ENCODE measurements at places on chromosomes 4 and X.

- DNase-seq: no peak
Observed at GRCh38 chrX:2391869-2392606, 108.7 kb downstream of the DHRSX start.

- no peak for DNase-seq
Observed at GRCh38 chrX:39456894-39457604, 640.7 kb downstream of the BCOR start.

DNA sequence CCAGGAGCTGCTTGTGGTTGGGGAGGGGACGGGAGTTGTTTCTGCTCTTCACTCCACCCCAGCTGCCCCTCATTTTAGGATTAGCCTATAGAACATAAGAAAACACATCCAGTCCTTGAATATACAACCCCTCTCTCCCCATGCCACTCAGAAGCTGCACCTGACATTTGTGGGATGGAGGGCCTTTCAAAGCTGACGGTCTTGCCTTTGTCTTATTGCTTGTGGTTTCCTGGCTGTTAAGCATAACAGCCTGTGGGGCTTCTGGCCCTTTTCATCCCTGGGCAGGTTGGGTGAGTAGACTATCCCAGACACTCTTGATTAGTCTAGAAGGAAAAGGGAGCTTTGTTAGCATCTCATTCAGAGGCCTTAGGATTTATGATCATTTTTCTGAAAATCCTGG lies 407.6 kb upstream of the BOD1L1 start:
- DNase-seq: no peak

GRCh38 chr4:10619220-10619619 lies 65.3 kb downstream of the CLNK start:
- DNase-seq: no peak

- DNase-seq: no peak
Observed at GRCh38 chr4:40238700-40239548, 42.1 kb downstream of the RHOH start.

GRCh38 chr4:6647169-6647568 lies 6.7 kb downstream of the MRFAP1 start:
- no peak for DNase-seq

DNA sequence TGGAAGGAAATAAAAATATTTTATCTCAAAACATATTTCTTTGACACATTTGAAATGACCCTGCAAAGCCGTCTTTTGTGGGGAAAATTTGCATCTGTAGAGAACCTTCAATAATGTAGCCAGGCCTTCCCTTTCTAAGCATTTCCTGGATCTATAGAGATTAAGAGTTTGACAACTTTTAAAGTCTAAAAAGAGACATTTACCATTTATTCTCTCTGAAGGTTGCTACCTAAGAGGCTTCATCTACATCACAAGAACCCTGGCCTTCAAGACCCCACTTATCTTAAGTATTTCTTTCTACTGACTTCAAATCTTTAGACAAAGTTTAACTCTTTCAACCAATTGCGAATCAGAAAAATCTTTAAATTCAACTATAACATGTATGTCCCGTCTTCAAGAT lies 1639.8 kb downstream of the RPA4 start:
- DNase-seq: no peak

DNA sequence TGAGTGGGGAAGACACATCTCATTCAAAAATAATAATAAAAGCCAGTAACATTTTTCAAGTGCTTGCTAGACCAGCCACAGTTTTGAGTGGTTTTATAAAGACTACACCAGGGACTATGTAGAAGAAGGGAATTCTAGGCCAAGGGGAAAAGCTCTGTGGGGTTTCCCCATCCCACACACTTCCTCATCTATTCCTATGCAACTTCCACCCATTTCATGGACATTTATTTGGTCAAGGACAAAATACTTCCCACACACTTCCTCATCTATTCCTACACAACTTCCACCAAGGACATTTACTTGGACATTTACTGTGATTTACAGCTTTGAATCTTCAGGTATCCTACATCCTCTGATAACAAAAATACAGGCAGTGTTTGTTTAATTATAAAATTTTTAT lies 86.5 kb upstream of the KLF3 start:
- no peak for DNase-seq

DNA sequence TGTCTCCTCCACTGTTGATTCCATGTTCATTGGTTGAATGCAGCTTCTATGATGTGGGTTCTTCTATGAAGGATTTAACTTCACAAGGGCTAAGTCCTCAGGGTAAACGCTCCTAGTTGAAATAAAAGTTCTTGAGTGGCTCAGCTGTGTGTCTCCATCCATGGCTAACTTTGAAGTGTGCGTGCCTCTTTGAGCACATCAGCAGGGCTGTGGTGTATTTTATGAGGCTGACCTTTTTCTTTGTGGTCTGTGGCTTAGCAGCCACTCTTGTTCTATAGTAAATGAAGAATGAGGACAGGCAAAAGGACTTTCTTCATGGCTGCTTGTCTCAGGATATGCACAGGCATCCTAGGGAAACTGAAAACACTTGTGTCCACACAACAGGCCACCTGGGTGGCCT lies 88.5 kb downstream of the KIT start:
- DNase-seq: no peak

- DNase-seq: no peak
Observed at GRCh38 chr4:175657571-175657970, 154.5 kb downstream of the GPM6A start.

- DNase-seq: no peak
Observed at GRCh38 chrX:103535206-103535605, 15.9 kb upstream of the RAB40A start.

DNA sequence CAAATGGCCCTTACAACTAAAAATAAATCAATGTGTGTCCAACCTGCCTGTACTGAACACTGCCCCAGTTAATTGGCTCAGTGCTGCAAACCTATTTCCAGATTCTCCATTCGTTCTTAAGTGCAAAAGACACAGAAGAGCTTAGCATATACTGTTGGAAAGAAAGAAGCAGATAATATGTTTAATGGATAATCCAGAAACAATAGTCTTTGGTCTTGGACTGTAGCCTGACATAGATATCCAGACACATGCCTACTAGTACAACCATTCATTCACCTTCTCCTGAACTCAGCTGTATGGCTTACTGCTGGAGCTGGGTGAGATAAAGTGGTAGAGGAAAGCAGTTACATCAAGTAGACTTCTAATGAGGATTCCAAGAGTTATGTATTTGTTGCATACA lies 77.0 kb downstream of the LUZP4 start:
- DNase-seq: no peak

GRCh38 chr4:126603825-126604224 lies 1028.9 kb upstream of the INTU start:
- DNase-seq: no peak

GRCh38 chr4:65018313-65018712 lies 609.1 kb upstream of the TECRL start:
- DNase-seq: no peak

GRCh38 chrX:2707334-2707760 lies 16.3 kb downstream of the CD99 start:
- DNase-seq: no peak

Data from head of caudate nucleus (tissue), 42 donors.